Tibial artery (tissue), 4 donors: ENCODE measurements at places on chromosomes 11 and 22.

DNA sequence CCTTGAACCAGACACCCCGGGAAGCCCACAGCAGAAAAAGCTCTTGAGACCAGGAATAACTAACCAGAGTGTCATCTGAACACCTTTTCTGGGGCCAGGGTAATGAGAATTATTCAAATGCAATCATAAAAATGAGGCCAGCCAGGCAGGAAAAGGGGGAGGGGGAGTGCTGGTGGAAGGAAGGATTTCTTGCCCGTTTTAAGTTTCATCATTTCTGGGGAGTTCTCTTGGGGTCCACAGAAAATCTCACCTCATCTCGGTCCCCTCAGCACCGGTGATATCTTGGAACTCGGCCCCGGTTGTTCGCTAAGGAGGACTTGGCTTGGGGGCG, 495 bp upstream of the PKNOX2 start:
- no peak for DNase-seq

- no peak for DNase-seq
These were observed 28.1 kb upstream of the OLFML1 start for GRCh38 chr11:7457211-7457610.

DNA sequence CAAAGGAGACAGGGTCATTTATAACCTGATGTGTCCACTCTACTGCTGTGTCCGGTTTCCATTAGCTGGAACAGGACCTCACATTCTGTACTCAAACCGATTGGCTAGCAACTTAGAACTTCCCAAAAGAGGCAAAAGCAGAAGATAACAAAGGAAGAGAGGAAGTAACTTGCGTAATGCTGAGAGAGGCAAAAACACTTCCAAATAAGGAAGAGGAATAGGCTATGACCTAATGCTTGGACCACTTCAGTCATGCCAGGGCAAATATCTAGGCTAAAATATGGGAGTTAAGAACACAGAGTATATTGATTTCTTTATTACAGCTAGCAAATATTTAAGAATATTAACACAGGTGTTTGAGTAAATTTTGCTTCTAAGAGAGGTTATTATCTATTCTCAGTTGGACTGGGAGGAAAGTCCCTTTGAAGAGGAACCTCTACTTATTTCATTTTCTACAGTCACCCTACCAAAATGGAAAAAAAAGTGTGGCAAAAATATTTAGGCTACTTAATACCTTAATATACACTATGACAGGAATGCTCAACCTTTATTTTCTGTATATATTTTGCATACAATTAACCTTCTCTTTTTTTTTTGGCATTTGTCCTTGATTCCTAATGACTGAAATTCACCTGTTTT, 499.8 kb upstream of the CHORDC1 start:
- DNase-seq: no peak

GRCh38 chr22:39405346-39406085, 5.9 kb downstream of the TAB1 start:
- DNase-seq: no peak
